Activated CD8-positive, alpha-beta memory T cell treated with anti-CD3 and anti-CD28 coated beads, Interleukin-2, amount 10 ng/mL, durations not matched to agents 7 days and 5 days (primary cell): ENCODE measurements at places on chromosomes 5 and 9. TPM values are rescaled to one million over a fixed set of nuclear protein-coding genes. Genes with fewer than 3 reads are reported as not detected.

- no peak overlapping the region for H3K27ac ChIP-seq
- H3K4me3 ChIP-seq: no peak overlapping the region
- no peak for DNase-seq
- no peaks in the 10 kb centered on the region for H3K4me1 ChIP-seq
Observed at GRCh38 chr9:108166519-108166918, 677.0 kb upstream of the KLF4 start.

GRCh38 chr9:99607842-99608448, 213.7 kb upstream of the NR4A3 start:
- DNase-seq: no peak
- peaks cover 10% of the 10 kb centered on the region for H3K4me1 ChIP-seq
- H3K36me3 ChIP-seq: peaks cover 2% of the 10 kb centered on the region
- peaks cover 8% of the 10 kb centered on the region for H3K27me3 ChIP-seq
- no peak overlapping the region for H3K27ac ChIP-seq

DNA sequence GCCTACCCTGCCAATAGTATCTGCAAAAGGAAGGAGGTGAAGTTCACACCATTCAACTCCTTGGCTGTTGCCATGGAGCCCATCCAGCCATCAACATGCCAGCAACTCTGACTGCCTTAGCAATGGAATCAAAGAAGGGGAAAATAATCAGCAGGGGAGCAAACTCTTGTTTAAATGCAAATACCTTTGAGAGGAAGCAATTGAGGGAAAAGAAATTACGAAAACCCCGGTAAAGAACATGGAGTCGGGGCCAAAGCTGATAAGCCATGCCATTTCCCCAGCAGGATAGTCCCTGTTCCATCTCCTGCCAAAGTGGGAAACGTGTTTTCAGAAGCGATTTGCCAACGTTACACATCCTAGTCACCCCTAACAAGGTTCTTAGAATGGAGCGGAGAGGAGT, 69.0 kb downstream of the MFAP3 start:
- H3K27me3 ChIP-seq: no peaks in the 10 kb centered on the region
- no peak overlapping the region for H3K27ac ChIP-seq
- DNase-seq: no peak
- peaks cover 10% of the 10 kb centered on the region for H3K4me1 ChIP-seq
- H3K4me3 ChIP-seq: no peak overlapping the region

The GDA gene
- total RNA-seq: not detected

GRCh38 chr9:114383521-114384231, 4.1 kb downstream of the AKNA start:
- peak overlapping the region; percentile 100 for H3K4me3 ChIP-seq
- H3K4me1 ChIP-seq: peaks cover 49% of the 10 kb centered on the region
- no peaks in the 10 kb centered on the region for H3K27me3 ChIP-seq
- H3K36me3 ChIP-seq: peaks cover 86% of the 10 kb centered on the region

- peaks cover 2% of the 10 kb centered on the region for H3K27me3 ChIP-seq
- no peak for DNase-seq
- H3K36me3 ChIP-seq: no peaks in the 10 kb centered on the region
- H3K4me3 ChIP-seq: no peak overlapping the region
- no peak overlapping the region for H3K27ac ChIP-seq
Observed at GRCh38 chr5:90293931-90294330, 115.6 kb downstream of the CETN3 start.

The CNTNAP3 gene
- total RNA-seq: not detected

DNA sequence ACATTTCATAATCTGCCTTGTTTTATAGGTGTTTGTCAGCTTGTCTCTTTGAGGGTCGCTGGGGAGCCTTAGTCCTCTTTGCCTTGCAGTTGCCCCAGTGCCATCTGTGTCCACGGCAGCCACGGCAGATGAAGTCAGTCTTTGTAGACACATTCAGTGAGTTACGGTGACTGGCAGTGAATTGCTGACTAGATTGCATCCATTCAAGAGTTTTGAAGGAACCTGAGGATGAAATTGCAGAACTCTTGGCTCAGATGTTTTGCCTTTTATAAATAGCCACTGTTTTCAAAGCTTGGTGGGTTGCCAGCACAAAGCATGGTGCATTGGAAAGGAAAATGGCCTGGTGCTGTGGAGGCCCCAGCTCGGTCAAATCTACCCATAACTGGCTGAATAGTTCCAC, 125.6 kb downstream of the TRIO start:
- H3K36me3 ChIP-seq: no peaks in the 10 kb centered on the region
- no peak overlapping the region for H3K4me3 ChIP-seq
- H3K27ac ChIP-seq: no peak overlapping the region
- H3K27me3 ChIP-seq: peaks cover 41% of the 10 kb centered on the region
- peaks cover 9% of the 10 kb centered on the region for H3K4me1 ChIP-seq
- no peak for DNase-seq

DNA sequence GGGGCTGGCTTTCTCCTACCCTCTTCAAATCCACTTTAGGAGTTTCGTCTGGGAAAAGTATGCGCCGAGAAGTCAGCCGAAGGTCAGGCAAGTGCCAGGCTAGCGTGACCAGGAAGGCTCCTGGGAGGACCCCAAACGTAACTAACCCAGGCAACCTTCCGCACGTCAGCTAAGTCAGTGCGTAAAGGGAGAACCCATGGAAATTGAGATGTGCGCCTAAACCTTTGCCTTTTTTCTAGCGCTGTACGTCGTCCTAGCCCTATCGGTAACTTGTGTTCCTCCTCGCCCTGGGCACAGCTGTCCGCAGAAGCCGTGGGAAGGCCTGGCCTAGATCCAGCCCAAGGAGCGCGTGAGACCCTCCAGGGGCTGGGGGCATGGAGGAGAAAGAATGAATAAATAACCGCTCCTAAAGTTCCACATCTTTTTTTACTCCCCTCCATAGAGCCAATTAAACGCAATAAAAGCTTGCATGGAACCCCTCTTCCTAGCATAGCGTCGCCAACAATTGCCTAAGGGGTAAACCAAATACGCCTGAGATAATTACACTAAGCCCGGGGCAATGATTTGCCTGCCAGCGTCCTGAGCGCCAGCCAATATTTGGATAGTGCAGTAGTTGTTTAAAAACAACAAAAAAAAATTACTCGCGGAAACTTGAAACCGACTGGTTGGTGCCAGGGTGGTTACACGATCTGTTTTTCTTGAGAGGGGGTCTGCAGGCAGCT, 4.0 kb upstream of the FOXB2 start:
- no peak overlapping the region for H3K4me3 ChIP-seq
- DNase-seq: no peak

GRCh38 chr5:133397990-133398645, 214.2 kb downstream of the FSTL4 start:
- H3K4me1 ChIP-seq: peaks cover 24% of the 10 kb centered on the region
- no peak overlapping the region for H3K4me3 ChIP-seq
- H3K27me3 ChIP-seq: no peaks in the 10 kb centered on the region
- H3K27ac ChIP-seq: no peak overlapping the region
- DNase-seq: no peak
- H3K36me3 ChIP-seq: no peaks in the 10 kb centered on the region
